ENCODE measurements at places on chromosomes 1 and 21. TPM values are rescaled to one million over a fixed set of nuclear protein-coding genes. Genes with fewer than 3 reads are reported as not detected.
A peak's percentile ranks its signal among the peaks of the same experiment; 100 is the strongest.

DNA sequence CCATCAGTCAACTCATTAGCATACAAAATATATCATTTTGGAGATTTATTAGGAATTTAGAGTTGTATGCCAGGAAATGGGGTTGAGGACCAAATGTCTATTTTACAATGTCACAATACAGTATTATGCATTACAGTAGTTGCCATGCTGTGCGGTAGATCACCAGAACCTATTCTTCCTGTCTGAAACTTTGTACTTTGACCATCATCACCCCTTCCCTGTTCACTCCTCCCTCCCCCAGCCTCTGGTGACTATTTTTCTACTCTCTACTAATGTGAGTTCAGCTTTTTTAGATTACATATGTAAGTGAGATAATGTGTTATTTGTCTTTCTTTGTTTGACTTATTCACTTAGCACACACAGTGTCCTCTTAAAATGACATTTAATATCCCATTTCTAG, 50.8 kb downstream of the PTBP2 start:
- no peak for DNase-seq
- H3K4me3 ChIP-seq: no peak overlapping the region
- no peaks in the 10 kb centered on the region for H3K27me3 ChIP-seq
- H3K27ac ChIP-seq: no peak overlapping the region
- no peaks in the 10 kb centered on the region for H3K36me3 ChIP-seq
- H3K4me1 ChIP-seq: no peaks in the 10 kb centered on the region

- H3K27ac ChIP-seq: peak overlapping the region; percentile 25
- H3K27me3 ChIP-seq: no peaks in the 10 kb centered on the region
Measured at GRCh38 chr1:209673631-209674417, 1.4 kb upstream of the G0S2 start.

The GFI1 gene
- total RNA-seq: 0.31 TPM

- H3K27me3 ChIP-seq: no peaks in the 10 kb centered on the region
- no peaks in the 10 kb centered on the region for H3K36me3 ChIP-seq
- peak; percentile 87 for DNase-seq
- no peaks in the 10 kb centered on the region for H3K4me1 ChIP-seq
- peak overlapping the region; percentile 66 for H3K4me3 ChIP-seq
- H3K27ac ChIP-seq: peak overlapping the region; percentile 80
Measured at GRCh38 chr1:201399352-201400126, 415 bp upstream of the LAD1 start.

- DNase-seq: no peak
- H3K36me3 ChIP-seq: no peaks in the 10 kb centered on the region
- no peak overlapping the region for H3K4me3 ChIP-seq
- no peaks in the 10 kb centered on the region for H3K4me1 ChIP-seq
- H3K27ac ChIP-seq: no peak overlapping the region
- H3K27me3 ChIP-seq: no peaks in the 10 kb centered on the region
Measured at GRCh38 chr1:104987210-104987609, 1237.5 kb downstream of the AMY1C start.

The OR2AJ1 gene
- total RNA-seq: not detected

DNA sequence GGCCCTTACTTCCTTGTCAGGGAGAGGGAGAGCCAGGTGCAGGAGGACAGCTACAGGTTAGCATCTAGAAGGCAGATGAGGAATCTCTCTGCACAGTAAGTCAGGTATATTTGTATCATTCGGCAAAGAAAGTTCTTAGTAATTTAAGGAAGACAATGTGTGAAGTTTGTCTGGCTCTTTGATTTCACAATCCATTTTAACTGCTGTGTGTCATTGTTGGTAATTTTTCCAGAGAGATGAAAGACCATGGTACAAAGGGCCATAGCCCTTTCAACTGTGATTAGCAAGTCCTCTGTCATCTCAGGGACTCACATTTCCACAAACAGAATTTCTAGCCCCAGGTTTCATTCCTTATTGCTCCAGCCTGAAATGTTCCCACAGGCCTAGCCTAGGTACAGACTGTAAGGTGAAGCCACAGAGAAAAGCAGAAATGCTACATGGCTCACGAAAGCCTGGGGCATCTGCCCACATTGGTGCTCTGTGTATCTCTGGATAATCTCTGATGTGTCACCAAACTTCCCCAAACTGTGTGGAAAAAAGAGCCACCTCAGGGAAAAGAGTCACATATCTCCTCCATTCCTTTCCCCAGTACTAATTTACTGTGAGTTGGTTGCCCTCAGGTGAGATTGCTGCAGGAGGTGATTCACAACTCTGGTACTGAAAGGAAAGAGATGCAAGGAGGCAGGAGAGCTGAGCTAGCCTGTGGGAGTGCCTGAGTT, 70.6 kb downstream of the SYT6 start:
- no peak overlapping the region for H3K27ac ChIP-seq
- H3K4me3 ChIP-seq: no peak overlapping the region
- no peaks in the 10 kb centered on the region for H3K36me3 ChIP-seq

DNA sequence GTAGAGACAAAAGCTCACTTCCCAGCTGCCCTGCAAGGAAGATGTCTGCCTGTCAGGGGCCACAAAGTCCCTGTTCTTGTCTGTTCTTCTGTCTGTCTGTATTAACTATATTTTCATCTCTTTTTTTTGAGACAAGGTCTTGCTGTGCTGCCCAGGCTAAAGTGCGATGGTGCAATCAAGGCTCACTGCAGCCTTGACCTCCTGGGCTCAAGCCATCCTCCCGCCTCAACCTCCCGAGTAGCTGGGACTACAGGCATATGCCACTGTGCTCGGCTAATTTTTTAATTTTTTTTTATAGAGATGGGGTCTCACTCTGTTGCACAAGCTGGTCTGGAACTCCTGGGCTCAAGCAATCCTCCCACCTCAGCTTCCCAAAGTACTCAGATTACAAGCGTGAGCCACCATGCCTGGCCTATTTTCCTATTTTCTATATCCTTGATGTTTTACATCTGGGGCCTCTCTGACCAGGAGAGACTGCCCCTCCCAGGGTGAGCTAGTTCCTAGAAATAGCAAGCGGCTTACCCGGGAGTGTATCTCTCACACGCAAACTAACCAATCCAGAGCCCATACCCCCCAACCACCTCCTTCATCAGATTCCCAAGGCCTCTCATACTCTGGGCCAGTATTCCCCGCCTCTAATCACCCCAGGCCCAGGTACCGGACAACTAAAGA, 5.4 kb upstream of the KLHDC7A start:
- H3K27ac ChIP-seq: no peak overlapping the region
- no peak overlapping the region for H3K4me3 ChIP-seq
- H3K36me3 ChIP-seq: no peaks in the 10 kb centered on the region

GRCh38 chr1:203369666-203370065, 18.7 kb upstream of the FMOD start:
- no peaks in the 10 kb centered on the region for H3K4me1 ChIP-seq
- no peaks in the 10 kb centered on the region for H3K27me3 ChIP-seq
- peak; percentile 17 for DNase-seq
- no peak overlapping the region for H3K4me3 ChIP-seq

The IQGAP3 gene
- total RNA-seq: 0.44 TPM

- peak; percentile 31 for DNase-seq
- H3K27me3 ChIP-seq: no peaks in the 10 kb centered on the region
- peaks cover 23% of the 10 kb centered on the region for H3K4me1 ChIP-seq
- H3K4me3 ChIP-seq: no peak overlapping the region
Measured at GRCh38 chr1:201021630-201022492, 1.7 kb downstream of the KIF21B start.

- DNase-seq: no peak
- H3K27ac ChIP-seq: peak overlapping the region; percentile 30
Measured at GRCh38 chr1:19476450-19477190, 8.7 kb downstream of the CAPZB start.

DNA sequence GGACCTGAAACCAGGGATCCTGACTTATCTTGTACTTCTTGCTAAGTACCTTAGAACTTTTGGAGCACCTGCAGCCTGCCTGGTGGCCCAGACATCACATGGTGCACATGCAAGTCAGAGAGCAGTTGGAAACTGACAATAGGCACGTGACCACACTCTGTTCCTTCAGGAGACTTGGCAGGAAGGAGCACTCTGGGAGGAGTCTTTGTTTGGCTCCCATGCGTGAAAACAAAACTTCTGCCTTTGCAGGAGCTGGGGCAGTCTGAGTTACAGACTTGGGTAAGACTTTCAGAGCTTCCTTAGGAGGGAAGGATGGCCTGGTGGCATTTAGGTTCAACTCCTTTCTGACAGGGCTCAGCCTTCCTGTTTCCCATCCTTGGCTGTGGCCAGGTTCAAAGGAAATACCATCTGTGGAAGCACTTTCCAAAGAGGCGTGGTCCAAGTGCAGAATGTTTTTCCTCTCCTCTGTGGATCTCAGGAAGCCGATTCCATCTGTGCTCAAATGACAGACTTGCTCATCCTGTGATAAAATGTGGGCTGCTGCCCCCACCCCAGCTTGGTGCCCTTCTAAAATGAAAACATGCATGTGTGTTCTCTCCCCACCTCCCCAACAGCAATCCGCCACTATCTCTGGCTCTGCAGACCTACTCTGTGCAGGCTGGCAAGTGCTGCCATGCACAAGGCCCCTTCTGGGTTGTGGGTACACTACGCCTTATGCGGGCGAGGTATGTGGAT, 14.1 kb upstream of the ZNF436 start:
- H3K4me3 ChIP-seq: no peak overlapping the region
- H3K27me3 ChIP-seq: no peaks in the 10 kb centered on the region
- no peak overlapping the region for H3K27ac ChIP-seq

GRCh38 chr1:12760256-12760795, 13.2 kb upstream of the PRAMEF12 start:
- no peaks in the 10 kb centered on the region for H3K4me1 ChIP-seq
- H3K4me3 ChIP-seq: no peak overlapping the region
- no peak for DNase-seq
- no peaks in the 10 kb centered on the region for H3K27me3 ChIP-seq
- H3K36me3 ChIP-seq: no peaks in the 10 kb centered on the region

DNA sequence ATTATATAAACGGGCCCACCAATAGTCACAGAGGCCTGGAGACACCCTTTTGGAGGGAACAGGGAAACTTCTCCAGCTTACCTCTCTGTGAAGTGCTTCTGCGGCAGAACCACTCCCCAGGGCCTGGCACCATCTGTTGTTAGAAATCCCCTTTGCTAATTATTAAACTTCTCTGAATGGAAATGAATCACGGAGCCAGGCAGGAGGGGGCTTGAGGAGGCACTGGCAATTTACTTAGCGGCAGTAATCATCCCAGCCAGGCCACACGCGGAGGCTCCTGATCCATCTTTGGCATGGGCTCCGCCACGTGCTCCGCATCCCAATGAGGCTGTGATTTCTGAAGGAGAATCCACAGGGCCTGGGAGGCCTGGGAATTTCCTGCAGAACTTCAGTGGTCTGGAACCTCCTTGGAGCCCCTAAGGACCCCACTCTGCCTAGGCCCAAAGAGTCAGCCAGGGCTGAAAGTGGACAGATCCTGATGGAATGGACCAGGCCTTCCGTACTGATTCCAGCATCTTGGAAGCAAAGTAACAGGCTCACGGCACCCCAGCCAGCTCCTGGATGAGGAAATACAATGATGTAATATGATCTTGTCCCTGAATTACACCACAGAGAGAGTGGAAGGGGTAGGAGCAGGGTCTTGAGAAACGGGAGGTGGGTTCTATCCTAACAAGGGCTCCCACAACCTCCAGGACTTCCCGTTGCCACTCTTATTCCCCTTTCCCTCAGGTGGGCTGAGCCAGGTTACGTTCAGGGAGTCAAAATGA, 62.3 kb downstream of the GRIK3 start:
- no peak for DNase-seq
- H3K27me3 ChIP-seq: no peaks in the 10 kb centered on the region
- no peaks in the 10 kb centered on the region for H3K36me3 ChIP-seq
- H3K4me3 ChIP-seq: no peak overlapping the region
- H3K27ac ChIP-seq: no peak overlapping the region

Data from right lobe of liver (tissue), 6 donors.